ENCODE measurements at places on chromosomes 2 and 18.
A peak's percentile ranks its signal among the peaks of the same experiment; 100 is the strongest.

GRCh38 chr18:34370704-34371395 is 146.1 kb upstream of the NOL4 start:
- no peak for DNase-seq

- no peak for DNase-seq
Measured at GRCh38 chr2:33420726-33421125, 55.7 kb upstream of the RASGRP3 start.

GRCh38 chr2:28393114-28393836 is 617 bp downstream of the FOSL2 start:
- peak; percentile 68 for DNase-seq

DNA sequence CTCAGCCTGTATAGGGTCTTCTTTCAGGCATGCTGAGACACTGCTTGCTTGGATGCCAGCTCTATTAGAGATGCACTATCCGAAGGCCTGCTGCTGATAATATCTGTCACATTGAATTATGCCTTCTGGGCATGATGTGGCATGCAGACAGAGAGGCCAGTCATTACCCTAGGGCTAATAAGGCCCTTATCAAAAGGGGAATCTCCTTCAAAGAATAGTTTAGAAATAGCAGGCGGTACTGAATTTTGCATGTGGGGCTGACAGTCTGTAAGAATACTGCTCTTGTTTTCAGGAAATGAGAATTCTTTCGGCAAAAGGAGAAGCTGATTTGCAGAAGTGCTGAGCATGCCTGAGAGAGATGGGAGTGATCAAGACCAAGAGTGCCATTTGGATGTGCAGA is 13.1 kb upstream of the LHCGR start:
- no peak for DNase-seq

- DNase-seq: peak; percentile 52
Measured at GRCh38 chr2:127365211-127365643, 22.5 kb downstream of the MAP3K2 start.

GRCh38 chr2:235937087-235937486 is 231.1 kb downstream of the GBX2 start:
- DNase-seq: no peak

DNA sequence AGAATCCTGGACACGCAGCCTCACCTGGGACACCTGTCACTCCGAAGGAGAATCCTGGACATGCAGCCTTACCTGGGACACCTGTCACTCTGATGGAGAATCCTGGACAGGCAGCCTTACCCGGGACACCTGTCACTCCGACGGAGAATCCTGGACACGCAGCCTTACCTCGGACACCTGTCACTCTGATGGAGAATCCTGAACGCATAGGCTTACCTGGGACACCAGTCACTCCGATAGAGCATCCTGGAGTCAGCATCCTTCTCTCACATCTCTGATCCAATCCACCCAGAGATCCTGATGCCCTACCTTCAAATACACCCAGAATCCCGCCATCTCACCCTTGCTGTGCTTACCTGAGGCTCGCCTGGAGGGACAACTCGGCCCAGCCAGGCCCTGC is 154.9 kb downstream of the NDUFA10 start:
- no peak for DNase-seq

- no peak for DNase-seq
Measured at GRCh38 chr2:20626392-20626697, 24.6 kb downstream of the HS1BP3 start.

GRCh38 chr18:70421471-70422390 is 132.9 kb downstream of the SOCS6 start:
- peak; percentile 88 for DNase-seq

DNA sequence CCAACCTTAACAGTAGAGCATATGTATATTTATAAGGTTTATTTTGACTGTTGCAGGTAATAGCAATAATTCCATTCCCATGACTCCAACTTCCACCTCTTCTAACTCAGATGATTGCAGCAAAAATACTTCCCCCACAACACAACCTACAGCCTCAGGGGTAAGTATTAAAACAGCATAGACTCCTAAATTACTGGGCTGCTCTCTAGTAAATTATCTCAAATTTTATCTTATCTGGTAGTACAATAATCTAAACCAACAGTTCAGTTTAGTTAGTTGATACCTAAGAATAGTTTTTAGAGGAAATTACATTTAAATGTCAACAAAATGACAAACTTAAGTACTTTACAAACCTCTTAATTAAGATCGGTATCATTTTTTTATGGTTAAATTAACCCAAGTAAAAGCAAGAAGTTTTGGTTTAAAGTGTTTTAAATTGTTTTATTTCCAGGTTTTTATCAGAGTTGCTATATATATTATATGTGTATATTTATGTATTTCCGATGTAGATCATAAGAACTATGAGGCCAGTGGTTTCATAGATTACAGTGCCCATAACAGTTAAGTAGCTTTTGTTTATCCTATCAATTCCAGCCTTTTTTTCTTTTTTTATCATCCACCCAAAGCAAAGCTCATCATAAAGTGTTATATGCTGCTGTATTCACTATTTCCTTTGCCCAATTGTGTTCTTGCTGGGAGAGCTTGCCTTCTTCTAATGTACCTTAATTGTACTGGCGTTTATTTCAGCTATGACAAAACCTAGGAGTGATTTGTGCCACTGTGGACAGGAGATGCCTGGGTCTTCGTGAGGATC is 13.7 kb downstream of the GATA6 start:
- DNase-seq: no peak

DNA sequence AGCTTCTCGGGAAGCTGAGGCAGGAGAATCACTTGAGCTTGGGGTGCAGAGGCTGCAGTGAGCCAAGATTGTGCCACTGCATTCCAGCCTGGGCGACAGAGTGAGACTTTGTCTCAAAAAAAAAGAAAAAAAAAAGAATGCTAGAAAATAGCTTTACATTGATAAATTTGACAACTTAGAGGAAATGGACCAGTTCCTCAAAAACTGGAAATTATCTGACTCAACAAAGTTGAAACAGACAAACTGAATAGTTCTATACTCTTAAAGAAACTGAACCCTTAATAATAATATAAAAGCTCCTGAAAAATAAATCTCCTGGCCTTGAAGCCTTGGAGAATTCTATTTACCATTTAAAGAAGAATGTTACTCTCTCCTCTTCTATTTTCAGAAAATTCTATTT is 151.0 kb upstream of the BCL2L11 start:
- no peak for DNase-seq

- no peak for DNase-seq
Measured at GRCh38 chr18:9653390-9653789, 39.0 kb upstream of the PPP4R1 start.

- DNase-seq: no peak
Measured at GRCh38 chr18:67514465-67514864, 2.1 kb downstream of the DSEL start.
